GM23248 (cell line): ENCODE measurements at places on chromosomes 4 and X. TPM values are rescaled to one million over a fixed set of nuclear protein-coding genes. Genes with fewer than 3 reads are reported as not detected.

SH3RF1 gene
- total RNA-seq: 24.9 and 28.3 TPM in 2 replicates

PTTG2 gene
- not detected in 2 replicates for total RNA-seq

IL3RA gene
- not detected in 2 replicates for total RNA-seq

SLC6A14 gene
- not detected in 2 replicates for total RNA-seq

CT45A1 gene
- not detected in 2 replicates for total RNA-seq

HELT gene
- total RNA-seq: not detected in 2 replicates

TRPC3 gene
- total RNA-seq: 0.22 TPM in 1 of 2 replicates, not detected in the other

KLHL15 gene
- 8.1 and 8.2 TPM in 2 replicates for total RNA-seq

ADH5 gene
- 221 and 243 TPM in 2 replicates for total RNA-seq

XK gene
- total RNA-seq: not detected in 2 replicates

ZNF141 gene
- total RNA-seq: 6.7 and 7.6 TPM in 2 replicates

PDCL2 gene
- total RNA-seq: not detected in 2 replicates

KLHL13 gene
- total RNA-seq: 0.43 TPM in 1 of 2 replicates, not detected in the other

HSFX3 gene
- total RNA-seq: not detected in 2 replicates

PDLIM5 gene
- 115 and 185 TPM in 2 replicates for total RNA-seq

CPEB2 gene
- 6.6 and 8.1 TPM in 2 replicates for total RNA-seq

BMPR1B gene
- 0.76 TPM in 2 replicates for total RNA-seq

SUPT20HL2 gene
- not detected in 2 replicates for total RNA-seq

GAGE12E gene
- total RNA-seq: not detected in 2 replicates

COX7B2 gene
- total RNA-seq: not detected in 2 replicates

LRRC66 gene
- total RNA-seq: 0.32 and 0.51 TPM in 2 replicates

FAM114A1 gene
- 300 and 318 TPM in 2 replicates for total RNA-seq

TLR6 gene
- total RNA-seq: 0.76 and 3.4 TPM in 2 replicates
